ENCODE measurements at places on chromosomes 12 and 14.

DNA sequence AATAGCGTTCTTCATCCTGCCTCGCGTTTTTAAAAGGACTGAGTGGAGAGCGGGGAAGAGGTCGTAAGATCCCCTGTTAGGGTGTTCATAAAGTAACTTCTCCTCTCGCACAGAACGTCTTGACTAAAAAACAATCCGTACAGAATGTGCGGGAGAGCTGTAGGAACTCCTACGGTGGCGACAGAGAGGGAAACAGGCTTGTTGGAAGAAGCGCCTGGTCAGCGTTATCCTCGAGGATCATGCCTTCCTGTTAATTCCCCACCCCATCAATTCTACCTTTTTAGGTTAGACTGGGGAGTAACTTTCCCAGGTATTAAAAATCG is 399 bp upstream of the WASHC4 start:
- no peak for DNase-seq

- no peak for DNase-seq
Observed at GRCh38 chr12:59716043-59716442, 120.2 kb downstream of the SLC16A7 start.

DNA sequence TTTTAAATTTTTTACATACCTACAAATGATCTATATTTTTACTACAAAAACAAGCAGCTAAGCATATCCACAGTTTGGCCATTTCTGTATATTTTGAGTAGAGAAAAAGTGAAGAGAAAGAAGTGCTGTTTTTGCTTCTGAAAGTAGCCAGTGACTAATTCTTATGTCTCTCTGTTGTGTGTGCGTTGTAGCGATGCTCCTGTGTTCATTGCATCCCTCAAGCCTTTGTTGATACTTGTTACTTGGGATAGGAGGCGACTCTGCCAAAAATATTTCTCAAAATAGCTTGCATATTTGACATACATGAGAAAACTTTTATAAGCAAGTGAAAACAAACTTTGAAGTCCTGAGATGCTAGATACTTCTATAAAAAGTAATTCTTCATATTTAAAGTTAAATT is 714.1 kb downstream of the FSCB start:
- DNase-seq = no peak

DNA sequence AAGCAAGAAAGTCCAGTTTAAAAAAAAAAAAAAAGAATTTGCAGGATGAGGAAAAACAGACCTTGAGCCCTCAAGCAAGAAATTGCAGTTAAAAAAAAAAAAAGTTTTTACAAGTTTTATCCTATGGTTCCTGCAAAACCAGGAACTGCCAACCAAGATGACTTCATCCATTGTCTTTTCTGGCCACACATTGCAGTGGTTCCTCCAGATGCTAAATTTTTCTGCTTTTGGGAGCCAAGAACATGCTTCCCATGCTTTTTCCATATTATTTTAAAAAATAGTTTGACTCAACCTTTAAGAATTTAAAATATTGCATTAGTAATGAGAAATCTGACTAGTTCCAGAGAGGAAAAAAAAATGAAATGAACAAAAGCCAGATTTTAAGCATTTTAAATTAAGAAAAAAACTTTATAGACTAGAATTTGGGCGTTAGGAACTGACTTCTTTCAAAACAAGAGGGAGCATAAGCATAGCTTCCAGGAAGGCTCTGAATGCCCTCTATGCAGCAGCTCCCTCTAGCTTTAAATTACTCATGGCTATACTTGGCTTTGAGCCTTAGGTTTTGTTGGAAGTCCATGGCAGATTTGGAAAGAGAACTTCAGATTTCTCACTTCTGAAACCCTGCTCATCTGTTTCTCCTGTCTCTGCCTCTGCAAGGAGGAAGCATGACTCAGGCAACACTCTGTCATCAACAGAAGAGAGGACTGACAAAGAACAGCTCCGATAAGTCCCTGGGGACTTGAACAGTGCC is 124.5 kb downstream of the GPR65 start:
- DNase-seq = no peak

DNA sequence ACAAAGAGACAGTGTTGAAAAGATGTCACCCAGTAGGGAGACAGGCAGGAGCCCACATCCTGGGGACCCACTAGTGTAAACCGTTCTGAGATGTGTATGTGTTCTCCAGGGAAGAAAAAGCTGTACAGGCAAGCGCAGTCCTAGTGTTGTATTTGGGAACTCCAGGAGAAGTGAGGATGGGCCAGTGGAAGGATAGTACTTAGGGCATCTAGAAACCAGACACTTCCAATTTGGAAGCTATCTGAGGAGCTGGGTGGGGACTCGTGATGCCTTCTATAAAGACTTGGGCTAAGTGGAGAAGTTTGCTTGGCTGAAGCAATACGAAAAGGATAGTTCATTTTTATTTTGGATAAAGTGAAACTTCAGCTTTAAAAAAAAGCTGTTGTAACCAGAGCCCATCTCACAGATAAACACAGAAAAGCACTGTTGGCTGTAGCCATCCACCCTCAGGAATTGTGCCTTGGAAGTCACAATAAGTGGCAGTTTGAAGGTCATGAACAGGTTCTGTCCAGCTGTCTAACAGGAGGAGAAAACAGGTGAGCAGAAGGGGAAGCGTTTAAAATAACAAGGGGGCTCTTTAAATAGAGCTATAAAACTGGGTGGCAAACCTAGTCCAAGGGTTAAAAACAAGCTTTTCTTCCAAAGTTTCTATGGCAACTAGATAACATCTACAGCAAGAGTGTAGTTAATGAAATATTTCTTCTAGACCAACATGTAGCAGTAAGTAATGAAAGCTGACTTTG is 108.0 kb upstream of the ARHGAP5 start:
- DNase-seq = no peak

DNA sequence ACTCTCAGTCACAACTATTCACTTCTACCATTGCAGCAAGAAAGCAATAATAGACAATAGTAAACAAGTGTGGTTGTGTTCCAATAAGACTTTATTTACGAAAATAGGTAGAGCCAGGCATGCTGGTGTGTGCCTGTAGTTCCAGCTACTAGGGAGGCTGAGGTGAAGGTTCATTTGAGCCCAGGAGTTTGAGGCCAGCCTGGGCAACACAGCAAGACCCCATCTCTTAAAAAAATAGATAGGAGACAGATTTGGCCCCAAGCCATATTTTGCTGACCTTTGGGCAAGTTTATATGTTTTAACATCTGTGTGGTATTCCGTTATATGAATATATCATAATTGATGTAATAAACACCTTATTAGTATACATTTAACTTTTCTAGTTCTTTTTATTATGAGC is 14.1 kb downstream of the ACAD10 start:
- DNase-seq = no peak

DNA sequence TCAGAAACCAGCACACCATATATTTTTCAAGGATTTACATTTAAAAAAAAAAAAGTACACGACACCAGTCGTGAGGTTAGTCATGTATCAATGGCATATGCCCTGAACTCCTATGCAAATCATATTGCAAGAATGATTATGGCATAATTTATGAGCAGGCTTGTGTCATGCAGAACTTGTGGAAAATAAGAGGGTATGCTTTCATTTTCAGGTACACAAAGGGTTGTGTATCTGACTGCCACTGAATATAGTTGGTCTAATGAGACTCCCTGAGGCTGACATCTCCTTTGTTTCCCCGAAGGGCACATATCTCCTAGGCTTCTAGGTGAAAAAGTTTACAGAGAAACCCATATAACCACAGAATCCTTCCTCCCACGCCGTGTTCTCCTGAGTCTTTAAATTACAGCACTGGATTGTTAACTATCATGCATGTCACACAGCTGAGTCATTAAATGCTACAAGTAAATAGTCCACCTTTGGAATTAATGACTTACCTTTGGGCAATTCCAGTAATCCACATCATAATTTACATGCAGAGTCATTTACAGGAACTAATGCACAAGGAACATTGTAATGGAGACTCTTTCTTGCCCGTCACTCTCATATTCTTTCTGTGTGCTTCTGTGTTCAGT is 356.7 kb upstream of the DIO2 start:
- DNase-seq = no peak

DNA sequence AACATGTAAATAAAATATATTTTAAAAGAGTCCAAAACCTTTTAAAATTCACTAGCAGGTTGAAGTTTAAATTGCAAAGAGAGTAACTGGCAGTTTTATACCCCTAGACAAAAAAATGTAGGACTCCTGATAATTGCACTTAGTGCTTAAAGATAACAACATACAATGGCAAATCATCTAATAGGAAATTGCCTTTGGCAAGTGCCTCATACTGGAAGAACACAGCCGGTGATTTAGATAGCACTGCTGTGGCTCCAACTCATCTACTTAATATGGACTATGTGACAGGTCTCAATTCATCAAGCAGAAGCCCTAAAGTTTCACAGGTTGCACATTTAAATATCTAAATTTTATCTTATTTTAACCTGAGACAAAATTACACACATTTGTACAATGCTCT is 13.4 kb downstream of the C12orf50 start:
- no peak for DNase-seq

- DNase-seq = no peak
Observed at GRCh38 chr14:74636424-74637177, 24.6 kb upstream of the LTBP2 start.

DNA sequence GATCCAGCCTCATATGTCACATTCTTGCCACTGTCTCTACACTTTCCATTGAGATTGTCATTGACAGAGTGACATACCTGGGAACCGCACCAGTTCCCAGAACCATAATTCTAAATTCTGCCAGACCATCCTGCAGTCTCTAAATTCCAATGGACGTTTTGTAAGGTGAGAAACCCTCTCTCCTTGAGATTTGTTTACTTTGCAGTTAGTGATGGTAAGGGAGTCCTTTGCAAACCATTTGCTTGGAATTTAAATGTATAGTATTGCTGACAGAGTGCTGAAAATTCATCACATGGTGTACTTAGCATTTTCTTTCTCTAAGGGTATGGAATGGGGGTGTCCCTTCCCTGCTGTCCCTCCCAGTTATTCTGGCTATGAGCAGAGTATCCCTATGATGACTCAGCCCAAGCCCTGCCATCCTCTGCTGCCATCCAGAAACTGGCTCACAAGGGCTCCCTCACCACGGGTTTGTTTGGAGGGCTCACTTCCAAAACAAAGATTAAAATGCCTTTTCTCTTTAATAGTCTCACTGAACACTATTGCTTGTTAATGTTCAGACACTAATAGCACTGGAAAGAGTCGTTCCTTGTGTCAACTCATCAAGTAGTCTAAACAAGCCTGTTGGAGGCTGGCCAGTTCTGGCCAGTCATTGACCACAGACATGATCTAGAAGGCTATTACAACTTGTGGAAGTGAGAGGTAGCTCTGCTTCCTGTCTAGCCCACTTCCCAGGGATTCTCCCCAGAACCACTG is 129.0 kb upstream of the HMGA2 start:
- DNase-seq = no peak
